Activated T-helper 1 cell treated with anti-CD3 and anti-CD28 coated beads, Interleukin-2, amount 50 U/mL, for 16 hours (primary cell): ENCODE measurements at places on chromosomes 5 and 9.

DNA sequence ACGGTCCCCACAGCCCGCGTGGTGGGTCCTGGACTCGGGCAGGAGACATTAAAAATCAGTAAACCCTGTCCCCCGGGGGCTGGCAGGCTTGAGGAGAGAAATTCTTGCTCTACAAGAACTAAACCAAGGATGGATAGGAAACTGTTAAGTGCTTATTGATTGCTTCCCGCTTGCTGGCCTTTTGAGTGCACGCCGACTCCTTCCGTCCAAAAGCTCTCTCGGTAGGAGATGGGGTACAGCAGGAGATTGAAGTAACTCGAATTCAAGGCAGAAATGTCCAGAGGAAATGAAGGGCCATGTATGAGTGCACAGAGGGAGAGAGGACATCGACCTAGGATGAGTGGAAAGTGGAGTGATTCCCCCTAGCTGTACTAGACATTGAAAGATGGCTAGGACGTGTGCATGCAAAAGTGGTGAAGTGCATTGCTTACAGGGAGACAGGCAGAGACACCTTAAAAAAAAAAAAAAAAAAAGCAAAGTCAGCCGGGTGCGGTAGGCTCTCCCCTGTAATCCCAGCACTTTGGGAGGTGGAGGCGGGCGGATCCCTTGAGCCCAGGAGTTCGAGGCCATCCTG is 923 bp downstream of the RECK start:
- no peak for DNase-seq

DNA sequence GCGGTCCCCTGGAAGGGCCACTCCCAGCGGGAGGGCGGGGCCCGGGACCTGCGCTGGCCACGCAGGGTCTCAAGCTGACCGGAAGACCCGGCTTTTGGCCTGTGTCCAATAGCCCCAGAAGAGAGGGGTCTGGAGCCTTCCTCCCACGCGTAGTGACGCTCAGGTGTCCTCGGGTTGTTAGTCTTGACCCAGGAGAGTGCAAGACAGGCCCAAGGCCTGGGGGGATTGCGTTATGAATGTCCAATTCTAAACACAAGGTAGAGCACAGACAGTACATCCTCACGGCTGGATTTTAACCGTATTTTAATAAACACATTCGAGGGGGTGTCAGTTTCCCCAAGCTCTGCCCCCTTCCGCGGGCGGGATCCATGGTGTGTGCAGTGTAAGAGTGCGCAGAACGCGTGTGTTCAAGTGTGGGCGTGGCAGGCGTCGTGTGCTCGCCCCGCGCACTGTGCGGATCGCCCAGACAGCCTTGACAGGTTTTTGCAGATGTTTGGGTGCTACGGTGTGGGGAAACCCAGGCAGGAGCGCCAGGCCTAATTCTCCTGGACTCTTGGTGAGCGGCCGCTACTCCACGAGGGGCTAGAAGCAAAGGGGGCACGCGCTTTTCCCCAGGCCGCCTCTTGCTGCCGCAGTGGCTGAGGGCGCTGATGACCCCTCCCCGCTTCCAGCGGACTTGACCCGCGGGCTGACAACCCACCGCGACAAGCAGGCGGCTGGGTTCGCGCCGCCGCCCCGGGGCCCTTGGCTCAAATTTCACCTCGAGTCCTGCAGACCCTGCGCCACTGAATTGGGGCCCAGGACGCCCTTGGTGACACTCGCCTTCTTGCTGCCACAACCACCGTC is 6.1 kb upstream of the DMRT3 start:
- DNase-seq, result no peak

- no peak for DNase-seq
Measured at GRCh38 chr9:75150512-75150911, 62.2 kb downstream of the OSTF1 start.

- DNase-seq, result no peak
Measured at GRCh38 chr5:83440826-83441225, 30.7 kb upstream of the VCAN start.

DNA sequence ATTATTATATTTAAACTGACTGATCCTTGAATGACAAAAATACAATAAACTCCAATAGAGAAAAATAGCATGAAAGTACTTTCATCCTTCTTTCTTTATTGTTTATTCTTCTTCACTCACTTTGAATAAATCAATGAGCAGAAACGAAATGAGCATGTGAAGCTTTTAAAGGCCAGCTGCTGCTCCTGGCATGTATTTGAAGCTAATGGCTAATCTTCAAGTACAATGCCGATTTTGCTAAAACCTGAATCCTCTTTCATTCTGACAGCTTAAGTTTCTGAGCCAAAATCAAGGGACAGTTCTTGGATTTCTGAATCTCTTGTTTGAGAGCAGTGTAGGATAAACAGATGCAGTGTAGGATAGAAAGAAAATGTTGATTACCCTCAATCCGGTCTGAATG is 237.3 kb downstream of the CDH10 start:
- no peak for DNase-seq

- no peak for DNase-seq
Measured at GRCh38 chr5:133225671-133226152, 173.9 kb downstream of the HSPA4 start.

DNA sequence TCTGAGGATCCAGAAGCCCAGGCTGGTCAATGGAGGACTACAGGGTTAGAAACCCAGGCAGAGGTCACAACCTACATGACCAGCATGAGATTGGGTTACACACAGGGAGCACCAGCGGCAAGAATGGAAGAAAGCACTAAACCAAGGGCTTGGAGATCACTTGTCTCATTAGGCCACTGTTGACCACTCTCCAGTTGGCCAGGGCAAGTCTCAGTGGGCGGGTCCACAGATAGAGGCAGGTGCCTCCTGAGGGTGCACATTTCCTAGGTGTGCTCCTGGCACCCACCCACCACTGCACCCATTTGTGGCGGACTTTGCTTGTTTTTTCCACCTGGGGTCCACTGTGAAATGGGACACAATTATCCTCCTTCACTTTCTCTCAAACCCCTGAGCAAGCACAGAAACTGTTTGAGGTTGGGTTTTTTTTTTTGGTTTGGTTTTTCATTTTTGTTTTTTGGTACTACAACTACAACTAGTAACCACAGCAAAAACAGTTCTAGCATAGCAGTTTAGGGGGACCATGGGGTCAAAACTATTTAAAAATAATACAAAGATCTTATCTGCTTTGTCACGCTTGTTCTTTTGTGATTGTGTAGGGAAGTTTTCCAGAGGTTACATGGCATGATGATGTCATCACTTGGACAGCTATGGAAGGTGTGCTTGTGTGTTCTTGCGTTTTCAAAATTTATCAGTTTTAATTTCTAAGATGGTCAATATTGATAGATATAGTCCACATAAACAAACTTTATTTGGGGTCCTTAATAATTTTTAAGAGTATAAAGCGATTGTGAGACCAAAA is 6.1 kb downstream of the NPR2 start:
- DNase-seq, result no peak

DNA sequence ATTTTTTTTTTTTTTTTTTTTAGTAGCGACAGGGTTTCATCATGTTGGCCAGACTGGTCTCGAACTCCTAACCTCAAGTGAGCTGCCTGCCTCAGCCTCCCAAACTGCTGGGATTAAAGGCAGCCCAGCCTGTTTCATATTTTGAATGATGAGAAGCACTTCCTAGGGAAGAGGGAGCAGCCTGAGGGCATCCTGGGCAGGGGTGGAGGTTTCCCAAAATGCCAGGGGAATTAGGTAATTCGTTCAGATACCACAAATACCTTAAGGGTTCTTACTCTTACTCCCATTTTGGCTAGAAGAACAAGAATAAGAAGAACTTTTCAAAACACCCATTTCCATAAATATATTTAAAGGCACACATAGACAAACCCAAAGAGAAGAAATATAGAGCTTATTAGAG is 29.5 kb upstream of the RAPGEF1 start:
- no peak for DNase-seq

DNA sequence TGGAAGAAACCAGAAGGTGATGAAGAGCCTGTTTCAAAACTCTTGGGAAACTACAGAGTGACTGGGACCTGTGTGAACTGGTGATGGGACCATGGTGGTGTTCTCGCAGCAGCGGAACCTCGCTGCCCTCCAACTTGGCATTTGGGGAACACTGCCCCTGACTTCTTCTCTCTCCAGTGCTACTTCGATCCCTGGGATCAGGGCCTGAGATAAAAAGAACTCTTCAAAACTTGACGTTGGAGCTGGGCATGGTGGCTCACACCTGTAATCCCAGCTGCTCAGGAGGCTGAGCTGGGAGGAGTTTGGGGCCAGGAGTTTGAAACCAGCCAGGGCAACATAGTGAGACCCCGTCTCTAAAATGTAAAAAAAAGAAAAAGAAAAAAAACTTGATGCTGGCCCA is 18.1 kb downstream of the PITX1 start:
- DNase-seq, result no peak

DNA sequence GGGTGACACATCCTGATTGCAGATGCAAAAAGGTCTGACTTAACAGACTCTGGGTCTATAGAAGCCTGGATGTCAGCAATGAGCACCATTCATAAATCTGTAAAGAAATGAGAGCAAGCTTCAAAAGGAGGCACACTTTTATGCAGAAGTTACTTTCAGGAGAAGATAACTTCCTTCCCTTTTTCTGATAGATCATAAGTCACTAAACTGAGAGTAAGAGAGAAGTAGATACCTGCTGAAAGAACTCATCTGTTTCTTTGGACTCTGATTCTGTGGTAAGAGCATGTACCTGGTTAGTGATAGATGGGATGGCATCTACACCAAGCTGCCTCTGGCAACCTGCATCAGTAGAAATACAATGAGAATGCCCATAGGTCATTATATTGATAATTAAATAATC is 525.6 kb downstream of the CETN3 start:
- no peak for DNase-seq
